Activated CD4-positive, alpha-beta T cell treated with anti-CD3 and anti-CD28 coated beads for 24 hours (primary cell): ENCODE measurements at places on chromosomes 6 and 20.

- no peak for DNase-seq
These were observed 216.8 kb upstream of the CITED2 start for GRCh38 chr6:139591075-139591865.

DNA sequence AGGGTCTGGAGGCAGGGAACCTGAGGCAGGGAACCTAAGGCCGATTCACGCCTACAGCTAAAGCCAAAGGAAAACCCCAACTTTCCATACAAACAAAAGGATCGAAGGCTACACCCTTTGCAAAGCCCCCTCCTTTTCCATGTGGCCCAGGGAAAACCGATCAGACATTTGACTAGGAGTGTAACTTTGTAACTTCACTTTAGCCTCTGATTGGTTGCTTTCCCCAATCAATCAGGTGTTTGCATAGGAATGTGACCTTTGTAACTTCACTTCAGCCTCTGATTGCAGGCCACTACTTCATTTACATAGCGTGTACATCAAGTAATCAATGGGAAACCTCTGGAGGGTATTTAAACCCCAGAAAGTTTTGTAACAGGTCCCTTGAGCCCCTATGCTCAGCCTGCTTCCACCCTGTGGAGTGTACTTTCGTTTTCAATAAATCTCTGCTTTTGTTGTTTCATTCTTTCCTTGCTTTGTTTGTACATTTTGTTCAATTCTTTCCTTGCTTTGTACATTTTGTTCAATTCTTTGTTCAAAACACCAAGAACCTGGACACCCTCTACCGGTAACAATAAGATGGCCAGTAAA, 43.3 kb downstream of the CHD6 start:
- no peak for DNase-seq

DNA sequence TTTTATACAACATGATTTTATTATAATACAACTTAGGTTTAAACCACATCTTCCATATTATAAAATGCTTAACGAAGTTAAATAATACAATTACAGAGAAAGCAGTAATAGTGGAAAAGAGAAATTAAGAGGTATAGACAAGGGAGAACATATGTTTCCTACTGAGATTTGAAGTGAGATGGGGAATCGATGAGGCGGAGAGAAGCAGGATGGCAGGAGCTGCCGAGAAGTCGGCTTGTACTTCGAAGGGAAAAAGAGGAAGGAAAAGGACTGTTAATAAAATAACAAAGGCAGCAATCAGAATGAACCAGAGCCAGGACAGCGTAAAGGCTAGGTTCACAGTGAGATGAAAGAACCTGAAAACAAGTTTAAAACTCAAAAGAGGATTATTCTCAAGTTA, 15.4 kb downstream of the FBXL4 start:
- no peak for DNase-seq

DNA sequence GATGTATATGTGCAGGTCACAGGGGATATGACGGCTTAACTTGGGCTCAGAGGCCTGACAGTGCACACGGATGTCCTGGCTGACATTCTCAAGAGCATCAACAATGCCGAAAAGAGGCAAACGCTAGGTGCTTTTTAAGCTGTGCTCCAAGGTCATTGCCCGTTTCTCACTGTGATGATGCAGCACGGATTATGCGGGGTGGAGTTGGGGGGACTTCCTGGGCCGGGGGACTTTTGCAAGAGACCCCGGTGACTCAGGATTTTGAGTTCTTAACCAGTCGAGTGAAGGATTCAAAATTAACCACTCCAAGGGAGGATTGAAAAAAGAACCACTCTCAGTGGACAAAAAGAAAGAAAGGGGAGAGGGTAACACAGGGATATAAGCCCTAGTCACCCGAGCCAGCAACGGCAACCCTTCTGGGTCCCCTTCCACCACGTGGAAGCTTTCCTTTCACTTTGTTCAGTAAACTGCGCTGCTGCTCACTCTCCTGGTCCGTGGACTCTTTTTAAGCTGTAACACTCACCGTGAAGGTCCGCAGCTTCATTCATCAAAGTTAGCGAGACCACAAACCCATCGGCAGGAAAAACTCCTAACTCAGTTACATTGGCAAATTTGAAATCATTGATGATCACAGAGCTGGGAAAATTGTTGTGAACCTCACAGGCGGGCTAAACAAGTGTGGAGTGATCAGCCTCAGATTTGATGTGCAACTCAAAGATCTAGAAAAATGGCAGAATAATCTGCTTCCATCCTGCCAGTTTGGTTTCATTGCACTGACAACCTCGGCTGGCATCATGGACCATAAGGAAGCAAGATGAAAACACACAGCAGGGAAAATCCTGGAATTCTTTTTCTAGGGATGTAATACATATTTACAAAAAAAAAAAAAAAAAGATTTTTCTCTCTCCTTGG, 199.3 kb downstream of the ARID1B start:
- no peak for DNase-seq

GRCh38 chr6:15879371-15880261, 216.8 kb upstream of the DTNBP1 start:
- DNase-seq, result peak; percentile 56

GRCh38 chr6:35152067-35152707, 11.0 kb upstream of the TCP11 start:
- DNase-seq, result no peak
